ENCODE measurements at places on chromosomes 7 and 10.

DNA sequence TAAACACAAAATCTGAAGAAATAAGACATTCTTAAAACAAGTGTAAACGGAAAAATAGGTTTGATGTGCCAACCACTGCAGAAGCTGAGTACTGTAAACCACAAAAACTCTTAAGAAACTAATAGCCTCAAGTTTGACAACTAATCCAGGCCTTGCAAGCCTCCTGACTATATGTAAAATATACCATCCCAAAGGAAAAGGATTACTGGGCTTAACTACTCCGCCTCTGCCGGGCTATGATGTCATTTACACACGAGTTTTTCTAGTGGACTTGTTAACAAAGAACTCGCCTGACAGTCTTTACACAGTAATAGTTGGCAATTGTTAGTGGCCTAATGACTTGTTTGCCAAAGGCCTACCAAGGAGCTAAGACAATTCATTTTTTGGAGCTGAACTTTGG lies 2.1 kb downstream of the KIF5B start:
- DNase-seq = no peak

DNA sequence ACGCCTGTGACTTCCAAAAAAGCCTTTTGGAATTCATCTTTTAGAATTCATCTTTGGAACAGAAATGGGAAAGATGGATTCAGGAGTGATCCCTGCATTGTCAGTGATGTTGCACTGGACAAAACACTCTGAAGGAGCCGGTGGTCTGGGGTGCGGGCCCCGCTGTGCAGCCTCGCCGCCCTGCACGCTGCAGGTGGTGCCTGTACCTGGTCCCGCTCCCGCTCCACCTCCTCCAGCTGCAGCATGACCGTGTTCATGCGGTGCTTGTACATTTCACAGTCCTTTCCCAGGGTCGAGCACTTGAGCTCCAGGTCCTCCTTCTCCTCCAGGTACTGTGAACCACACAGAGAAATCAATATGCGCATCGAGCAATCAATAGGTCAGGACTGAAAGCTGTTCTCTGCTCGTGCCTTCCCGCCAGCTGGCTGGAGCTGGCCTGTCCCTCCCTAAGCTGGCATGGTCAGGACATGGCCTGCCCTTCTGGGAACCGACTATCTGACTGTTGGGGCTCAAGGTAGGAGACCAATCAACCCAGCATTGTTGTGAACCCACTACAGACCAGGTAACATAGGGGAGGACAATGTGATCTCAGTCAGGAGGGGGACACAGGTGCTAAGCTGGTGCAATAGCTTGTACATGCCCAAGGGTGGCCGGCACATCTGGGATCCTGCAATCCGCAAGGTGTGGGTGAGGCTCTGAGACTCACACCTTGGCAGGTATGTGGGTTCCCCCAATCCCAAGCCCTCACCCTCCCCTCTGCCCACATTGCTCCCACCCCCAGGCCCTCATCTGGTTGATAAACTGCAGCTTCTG lies 93.8 kb upstream of the GNA12 start:
- DNase-seq = no peak

GRCh38 chr10:4390219-4390618 lies 435.8 kb upstream of the AKR1E2 start:
- no peak for DNase-seq

DNA sequence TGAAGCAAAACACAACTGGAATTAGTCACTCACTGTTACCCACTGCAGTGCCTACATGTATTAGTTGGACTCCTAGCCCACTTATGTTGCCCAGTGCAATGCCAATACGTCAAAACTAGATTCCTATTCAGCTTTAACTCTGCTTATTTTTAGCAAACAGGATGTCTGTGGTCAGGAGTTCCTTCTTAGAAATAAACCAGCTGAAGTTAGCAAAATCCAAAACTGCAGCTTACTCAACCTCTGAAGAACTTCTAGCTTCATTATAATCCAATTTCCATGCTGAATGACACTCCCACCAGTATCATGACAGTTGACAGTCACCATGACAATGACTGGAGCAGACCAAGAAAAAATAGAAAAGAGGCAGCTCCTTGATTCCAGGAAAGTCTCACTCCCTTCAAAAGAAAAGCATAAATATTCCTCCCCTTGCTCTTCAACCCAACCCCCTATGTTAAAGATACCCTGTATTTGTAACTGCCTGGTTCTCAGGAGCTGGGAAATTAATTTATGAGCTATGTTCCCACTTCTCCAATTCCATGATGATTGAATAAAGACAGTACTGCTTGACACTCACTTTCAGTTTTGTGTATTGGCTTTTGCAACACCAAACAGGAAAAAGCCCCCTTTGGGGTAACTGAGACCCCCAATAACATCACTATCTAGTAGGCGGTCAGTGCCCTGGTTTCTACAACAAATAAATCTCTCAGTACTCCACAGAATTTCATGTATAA lies 327.4 kb downstream of the SORCS1 start:
- DNase-seq = no peak

GRCh38 chr10:133143200-133143533 lies 16.9 kb upstream of the KNDC1 start:
- DNase-seq = no peak

DNA sequence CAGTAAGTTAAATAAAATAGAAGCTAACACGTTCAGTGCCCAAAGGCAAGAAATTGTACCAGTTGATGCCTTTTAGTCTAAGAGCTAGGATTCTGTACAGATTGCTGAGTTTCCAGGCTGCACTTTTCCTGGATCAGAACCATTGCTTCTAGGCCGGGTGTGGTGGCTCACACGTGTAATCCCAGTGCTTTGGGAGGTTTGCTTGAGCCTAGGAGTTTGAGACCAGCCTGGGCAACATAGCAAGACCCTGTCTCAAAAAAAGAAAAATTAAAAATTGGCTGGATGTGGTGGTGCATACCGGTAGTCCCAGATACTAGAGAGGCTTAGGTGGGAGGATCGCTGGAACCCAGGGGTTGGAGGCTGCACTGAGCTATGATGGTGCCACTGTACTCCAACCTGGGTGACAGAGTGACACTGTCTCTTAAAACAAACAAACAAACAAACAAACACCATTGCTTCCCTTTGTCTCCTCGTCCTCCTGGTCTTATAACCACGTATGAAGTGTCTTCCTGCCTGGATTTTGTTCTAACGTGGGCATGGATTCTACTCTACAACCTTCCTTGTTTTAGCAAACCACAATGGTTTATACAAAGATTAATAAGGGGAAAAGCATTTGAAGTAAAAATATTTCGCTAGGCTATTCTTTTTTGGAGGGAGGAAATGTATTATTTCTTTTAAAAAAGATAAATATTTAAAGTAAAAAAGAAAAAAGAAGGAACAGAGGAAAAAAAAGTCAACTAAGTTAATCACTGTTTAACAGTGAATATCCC lies 9.7 kb upstream of the CCNY start:
- DNase-seq = no peak
